Stimulated activated naive CD8-positive, alpha-beta T cell treated with anti-CD3 and anti-CD28 coated beads, Interleukin-15, Interleukin-2, amounts not matched to agents 100 U/mL and 50 U/mL, for 24 hours (primary cell): ENCODE measurements at places on chromosomes 5 and 9.
A peak's percentile ranks its signal among the peaks of the same experiment; 100 is the strongest.

DNA sequence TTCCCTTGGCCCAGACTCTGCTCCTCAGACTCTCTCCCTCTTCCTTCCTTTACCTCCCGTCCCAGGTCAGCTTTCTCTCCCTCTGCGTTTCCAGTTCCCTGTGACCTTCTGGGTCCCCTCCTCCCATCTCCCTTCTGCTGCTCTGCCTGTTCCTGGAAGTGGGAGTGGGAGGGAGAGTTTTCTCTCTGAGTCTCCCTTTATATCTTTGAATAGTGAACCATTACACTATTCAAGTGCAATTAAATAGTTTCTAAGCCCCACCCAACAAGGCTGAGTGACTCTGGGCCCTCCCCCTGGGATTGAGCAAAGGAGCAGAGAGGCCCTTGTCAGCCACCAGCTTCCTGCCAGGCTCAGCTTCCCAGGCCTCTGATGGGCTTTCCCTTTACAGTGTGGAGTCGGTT lies 34.8 kb downstream of the THBS4 start:
- DNase-seq = no peak

DNA sequence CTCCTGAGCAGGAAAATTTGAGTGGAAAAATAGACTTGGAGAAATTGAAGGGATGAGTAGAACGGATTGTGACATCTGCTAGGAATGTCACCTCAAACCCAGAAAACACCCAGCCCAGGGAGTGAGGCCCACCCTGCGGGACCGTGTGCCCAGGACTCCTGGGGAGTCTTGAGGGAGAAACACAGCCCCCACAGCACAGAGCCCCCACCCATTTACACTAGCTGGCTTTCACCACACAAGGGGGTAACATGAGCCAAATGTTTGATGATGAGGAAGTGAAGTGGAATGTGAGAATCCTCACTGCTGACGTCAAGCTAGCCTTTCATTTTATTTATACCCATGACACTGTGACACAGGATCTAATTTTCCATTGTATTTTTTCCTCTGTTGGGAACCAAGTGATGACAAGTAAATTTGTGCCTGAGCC lies 42.8 kb upstream of the PDE8B start:
- no peak for DNase-seq

GRCh38 chr5:146233441-146233840 lies 30.0 kb downstream of the RBM27 start:
- DNase-seq = no peak

GRCh38 chr5:8788246-8788645 lies 757.6 kb downstream of the SEMA5A start:
- DNase-seq = no peak

GRCh38 chr9:97284798-97285197 lies 22.7 kb upstream of the CCDC180 start:
- no peak for DNase-seq

DNA sequence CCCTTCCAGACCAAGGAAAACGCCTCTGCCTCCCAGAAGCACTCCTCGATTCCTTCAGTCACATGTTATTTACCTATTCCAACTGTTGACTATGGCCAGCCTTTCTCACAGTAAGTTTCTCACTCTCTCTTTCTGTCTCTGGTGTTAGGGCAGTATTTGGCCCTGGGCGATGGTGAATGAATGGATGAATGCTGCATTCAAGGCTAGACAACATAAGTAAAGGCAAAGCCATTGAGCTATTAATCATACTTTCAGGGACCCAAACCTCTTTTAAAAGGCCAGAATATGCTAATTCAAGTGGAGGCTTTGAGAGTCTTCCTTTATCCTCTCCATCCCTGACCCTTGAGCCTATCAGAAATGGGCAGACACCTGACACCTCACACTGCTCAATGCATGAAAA lies 78.5 kb downstream of the SEC61B start:
- no peak for DNase-seq

DNA sequence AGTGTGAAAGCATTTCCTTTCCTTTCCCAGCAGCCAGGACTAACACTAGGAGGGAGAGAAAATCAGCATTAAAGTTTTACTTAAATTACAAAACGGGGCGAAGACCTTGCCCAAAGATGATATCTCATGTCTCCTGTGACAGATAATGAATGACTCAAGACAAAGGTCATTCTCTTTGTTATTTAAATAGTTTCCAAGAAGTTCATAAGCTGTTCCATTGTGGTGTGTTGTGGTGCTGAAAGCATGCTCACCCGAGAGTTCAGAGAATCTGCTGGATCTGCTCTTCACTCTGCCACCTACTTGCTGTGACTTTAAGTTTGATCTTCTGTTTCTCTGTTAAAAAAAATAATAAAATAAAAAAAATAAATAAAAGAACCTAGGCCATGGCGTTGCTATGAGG lies 265.9 kb upstream of the NR4A3 start:
- no peak for DNase-seq

DNA sequence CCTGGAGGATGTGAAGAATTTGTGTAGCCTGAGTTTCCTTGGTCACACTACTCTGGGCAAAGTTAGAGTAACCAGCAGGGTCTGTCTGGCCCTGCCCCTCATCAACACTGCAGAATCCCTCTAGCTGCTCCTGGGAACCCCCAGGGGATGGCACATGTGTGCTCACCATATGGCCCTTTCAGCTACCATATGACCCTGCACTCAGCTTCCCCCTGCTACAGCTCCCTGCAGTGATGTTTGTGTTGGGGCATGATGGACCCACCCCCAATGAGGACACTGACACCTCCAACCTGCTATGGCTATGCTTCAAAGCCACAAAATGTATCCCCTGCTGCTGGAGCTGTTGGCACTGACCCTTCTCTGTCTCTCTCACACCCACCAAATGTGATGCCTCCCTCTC lies 152.7 kb downstream of the SNX18 start:
- DNase-seq = no peak

DNA sequence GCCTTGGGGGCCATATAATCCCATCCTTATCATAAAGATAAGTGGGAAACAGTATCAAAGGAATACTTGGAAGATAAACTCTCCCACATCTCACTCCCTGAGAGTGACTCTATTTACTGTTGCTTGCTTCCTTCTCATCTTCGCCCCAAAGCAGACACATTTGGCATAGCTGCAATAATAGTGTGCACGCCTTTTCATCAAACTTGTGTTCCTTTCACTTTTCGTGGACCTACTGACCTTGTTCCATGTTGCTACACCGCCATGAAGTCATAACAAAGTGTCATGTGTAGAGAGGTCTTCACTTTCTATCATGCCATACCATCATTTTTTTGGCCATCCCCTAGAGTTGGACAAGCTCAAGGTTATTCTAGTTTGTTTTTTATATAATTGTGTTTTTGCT lies 200.0 kb upstream of the MSX2 start:
- no peak for DNase-seq

GRCh38 chr5:14261235-14261634 lies 118.1 kb downstream of the TRIO start:
- DNase-seq = no peak

GRCh38 chr5:59021837-59022514 lies 439.1 kb downstream of the RAB3C start:
- DNase-seq = no peak

DNA sequence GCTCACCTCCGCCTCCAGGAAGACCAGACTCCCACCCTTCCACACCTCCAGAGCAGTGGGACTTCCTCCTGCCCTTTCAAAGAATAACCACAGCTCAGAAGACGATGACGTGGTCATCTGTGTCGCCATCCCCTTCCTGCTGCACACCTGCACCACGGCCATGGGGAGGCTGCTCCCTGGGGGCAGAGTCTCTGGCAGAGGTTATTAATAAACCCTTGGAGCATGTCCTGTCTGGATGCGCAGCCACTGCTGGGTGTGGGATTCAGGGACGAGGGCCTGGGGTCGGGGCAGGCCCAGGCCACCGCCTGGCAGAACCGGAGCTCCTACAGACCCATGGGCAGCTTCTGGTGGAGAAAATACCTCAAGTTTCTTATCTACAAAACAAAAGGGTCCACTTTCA lies 5.0 kb downstream of the PAEP start:
- DNase-seq = no peak

DNA sequence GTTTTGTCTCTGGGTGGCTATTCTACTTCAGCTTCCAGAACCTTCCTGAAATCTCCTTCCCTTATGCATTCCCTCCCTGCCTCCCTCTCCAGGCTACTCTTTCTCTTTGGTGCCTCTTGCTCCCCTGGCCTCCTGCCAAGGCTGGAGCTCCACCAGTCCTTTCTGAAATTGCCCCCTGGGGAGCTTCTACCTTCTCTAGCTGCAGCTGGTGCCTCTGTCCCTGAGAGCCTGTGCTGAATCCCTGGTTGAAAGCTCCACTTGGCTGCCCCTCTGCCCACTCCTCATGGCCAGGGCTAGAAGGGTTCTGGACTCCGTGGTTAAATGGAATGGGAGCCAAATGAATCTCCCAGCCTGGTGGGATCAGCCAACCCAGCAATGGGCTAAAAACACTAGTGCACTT lies 80.1 kb downstream of the COL15A1 start:
- no peak for DNase-seq

GRCh38 chr5:33755231-33755630 lies 136.6 kb downstream of the ADAMTS12 start:
- DNase-seq = no peak

DNA sequence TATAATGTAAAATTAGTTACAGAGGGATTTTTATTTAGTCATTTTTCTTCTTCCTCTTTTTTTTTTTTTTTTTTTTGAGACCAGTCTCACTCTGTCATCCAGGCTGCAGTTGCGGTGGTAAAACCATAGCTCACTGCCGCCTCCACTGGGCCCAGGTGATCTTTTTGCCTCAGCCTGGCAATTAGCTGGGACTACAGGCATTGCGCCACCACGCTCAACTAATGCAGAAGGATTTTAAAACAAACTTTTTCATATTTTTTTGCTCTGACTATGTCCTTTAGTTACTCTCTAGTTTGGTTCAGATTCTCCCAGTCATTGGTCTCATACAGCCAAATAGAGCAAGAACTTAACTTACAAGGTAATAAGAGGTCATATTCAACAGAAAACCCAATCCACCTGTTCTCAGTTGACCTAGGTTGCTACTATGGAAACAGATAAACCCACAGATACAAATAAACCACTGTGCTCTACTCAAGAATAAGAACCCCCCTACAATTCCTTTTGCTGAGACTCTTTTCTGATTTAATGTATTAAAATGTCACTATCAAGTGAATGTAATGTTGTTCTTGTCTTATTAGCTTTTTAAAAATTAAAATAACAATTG lies 50.1 kb upstream of the TTC39B start:
- DNase-seq = peak; percentile 41

DNA sequence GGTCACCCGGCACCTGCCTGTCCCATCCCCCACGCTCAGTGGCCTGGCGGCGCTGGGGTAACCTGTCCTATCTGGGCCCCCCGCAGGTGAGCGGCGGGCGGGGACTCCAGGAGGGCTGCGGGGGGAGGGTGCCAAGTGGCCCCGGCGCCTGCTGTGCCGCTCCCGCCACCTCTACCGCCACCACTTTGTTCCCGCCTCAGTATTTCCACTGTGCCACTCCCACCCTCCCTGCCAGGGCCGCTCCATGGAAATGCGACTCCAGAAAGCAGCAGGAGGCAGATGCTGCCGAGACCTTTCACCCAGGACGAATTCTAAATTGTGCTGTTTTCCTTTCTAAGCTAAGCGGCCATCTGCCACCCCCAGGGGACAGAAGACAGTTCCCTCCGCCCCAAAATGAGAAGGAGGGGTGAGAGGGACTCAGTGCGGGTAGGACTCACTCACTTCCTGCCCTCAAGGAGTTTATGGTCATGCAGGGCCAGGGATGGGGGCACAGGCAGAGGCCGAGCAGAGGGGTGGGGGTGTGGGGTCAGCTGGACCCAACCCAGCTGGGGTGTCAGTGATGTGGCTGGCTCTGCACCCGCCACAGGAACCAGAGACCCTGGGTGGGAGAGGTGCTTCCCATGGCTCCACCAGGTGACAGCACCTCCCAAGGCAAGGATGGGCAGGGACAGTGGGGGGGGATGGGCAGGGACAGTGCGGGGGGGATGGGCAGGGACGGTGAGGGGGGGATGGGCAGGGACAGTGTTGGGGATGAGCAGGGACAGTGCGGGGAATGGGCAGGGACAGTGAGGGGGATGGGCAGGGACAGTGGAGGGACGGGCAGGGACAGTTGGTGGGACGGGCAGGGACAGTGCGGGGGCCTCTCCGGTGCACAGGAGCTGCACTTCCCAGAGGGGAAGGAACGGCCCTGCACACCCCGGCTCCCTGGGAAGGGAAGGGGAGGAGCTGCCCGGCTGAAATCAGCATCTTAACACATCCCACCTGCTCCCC lies 17.8 kb downstream of the NOTCH1 start:
- DNase-seq = no peak

- no peak for DNase-seq
Observed at GRCh38 chr9:121298689-121299466, 30.9 kb downstream of the GSN start.

DNA sequence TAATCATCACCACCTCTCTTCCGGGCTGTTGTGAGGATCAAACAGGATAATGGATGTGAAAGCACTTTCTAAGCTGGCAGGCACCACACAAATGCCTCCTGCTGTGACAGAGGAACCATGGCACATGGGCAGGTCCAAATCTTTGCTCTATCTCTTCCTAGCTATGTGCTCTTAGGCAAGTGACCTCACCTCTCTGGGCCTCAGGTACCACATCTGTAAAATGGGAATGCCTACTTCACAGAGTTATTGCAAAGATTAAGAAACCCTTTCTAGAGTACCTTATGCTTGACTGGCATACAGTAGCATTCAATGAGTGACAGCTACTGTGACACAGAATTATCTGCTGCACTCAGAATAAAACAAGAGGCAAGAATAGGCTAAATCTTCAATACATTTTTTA lies 51.6 kb downstream of the CDK5RAP2 start:
- no peak for DNase-seq

GRCh38 chr5:135608761-135609443 lies 30.1 kb upstream of the CXCL14 start:
- no peak for DNase-seq

GRCh38 chr5:175873088-175873454 lies 1.7 kb downstream of the CPLX2 start:
- peak; percentile 38 for DNase-seq

DNA sequence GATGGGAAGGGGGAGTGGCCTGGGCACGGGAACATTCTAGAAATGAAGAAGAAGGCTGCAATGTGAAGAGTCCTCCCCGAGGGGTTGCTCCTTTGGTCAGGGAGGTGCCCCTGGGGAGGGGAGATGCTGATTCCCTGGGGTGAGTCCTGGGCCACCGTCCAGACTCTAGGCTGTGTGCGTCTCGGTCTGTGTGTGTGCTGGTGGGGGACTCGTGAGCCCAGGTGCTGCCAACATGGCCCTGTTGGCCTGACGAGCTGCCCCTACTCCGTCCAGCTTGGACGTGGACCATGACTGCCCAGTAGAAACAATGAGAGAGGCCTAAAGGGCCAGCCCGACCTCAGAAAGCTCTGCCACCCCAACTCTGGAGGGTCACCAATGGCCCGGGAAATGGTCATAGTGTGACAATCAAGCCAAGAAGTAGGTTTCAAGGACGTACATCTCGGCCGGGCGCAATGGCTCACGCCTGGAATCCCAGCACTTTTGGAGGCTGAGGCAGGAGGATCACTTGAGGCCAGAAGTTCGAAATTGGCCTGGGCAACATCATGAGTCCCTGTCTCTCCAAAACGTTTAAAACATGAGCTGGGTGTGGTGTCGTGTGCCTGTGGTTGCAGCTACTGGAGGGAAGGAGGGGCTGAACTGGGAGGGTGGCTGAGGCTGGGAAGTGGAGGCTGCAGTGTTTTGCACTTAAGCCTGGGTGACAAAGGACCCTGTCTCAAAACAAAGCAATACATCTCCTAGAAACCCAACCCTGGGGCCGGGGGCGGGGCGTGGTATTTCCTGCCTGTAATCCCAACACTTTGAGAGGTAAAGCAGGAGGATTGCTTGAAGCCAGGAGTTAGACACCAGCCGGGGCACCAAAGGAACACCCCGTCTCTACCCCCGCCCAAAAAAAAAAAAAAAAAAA lies 17.0 kb downstream of the LHX3 start:
- DNase-seq = no peak
